Trophoblast cell (in vitro differentiated cells and primary cell): ENCODE measurements at places on chromosomes 5 and 9.
A peak's percentile ranks its signal among the peaks of the same experiment; 100 is the strongest.

DNA sequence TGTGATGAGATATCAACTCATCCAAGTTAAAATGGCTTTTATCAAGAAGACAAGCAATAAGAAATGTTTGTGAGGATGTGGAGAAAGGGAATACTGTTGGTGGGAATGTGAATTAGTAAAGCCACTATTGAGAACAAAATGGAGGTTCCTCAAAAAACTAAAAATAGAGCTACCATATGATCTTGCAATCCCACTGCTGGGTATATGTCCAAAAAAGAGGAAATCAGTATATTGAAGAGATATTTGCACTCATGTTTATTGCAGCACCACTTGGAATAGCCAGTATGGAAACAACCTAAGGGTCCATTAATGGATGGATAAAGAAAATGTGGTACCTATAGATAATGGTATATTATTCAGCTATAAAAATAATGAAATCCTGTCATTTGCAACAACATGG is 25.1 kb downstream of the PPIP5K2 start:
- H3K36me3 ChIP-seq = peaks cover 4% of the 10 kb centered on the region
- no peak overlapping the region for H3K27ac ChIP-seq
- no peaks in the 10 kb centered on the region for H3K27me3 ChIP-seq
- H3K4me3 ChIP-seq = no peak overlapping the region
- H3K4me1 ChIP-seq = no peaks in the 10 kb centered on the region

- DNase-seq = no peak
- no peaks in the 10 kb centered on the region for H3K36me3 ChIP-seq
- H3K4me3 ChIP-seq = no peak overlapping the region
- H3K27ac ChIP-seq = no peak overlapping the region
These were observed 1143.4 kb downstream of the CDH12 start for GRCh38 chr5:21709770-21710169.

- no peak overlapping the region for H3K27ac ChIP-seq
- H3K27me3 ChIP-seq = no peaks in the 10 kb centered on the region
- H3K4me1 ChIP-seq = peaks cover 10% of the 10 kb centered on the region
These were observed 30.0 kb upstream of the ADAMTS2 start for GRCh38 chr5:179375236-179375685.

DNA sequence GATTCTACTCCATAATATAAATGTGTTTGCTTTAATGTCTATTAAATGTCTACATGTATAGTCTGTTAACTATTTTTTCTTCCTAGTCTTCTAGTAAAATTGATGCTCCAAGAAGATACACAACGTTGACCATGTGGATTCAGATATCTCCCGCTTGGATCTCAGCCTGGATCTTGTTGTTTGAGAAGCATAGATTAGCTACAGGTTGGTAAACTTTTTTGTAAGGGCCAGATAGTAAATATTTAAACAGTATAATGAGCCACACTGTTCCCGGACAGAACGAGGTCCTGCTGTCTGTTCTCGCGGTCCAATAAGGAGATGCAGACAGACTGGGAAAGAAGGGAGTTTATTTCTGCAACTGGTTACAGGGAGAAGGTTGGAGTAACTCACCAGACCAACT is 86.2 kb upstream of the IL12B start:
- no peak overlapping the region for H3K4me3 ChIP-seq
- H3K27ac ChIP-seq = no peak overlapping the region
- no peaks in the 10 kb centered on the region for H3K27me3 ChIP-seq
- no peaks in the 10 kb centered on the region for H3K36me3 ChIP-seq

DNA sequence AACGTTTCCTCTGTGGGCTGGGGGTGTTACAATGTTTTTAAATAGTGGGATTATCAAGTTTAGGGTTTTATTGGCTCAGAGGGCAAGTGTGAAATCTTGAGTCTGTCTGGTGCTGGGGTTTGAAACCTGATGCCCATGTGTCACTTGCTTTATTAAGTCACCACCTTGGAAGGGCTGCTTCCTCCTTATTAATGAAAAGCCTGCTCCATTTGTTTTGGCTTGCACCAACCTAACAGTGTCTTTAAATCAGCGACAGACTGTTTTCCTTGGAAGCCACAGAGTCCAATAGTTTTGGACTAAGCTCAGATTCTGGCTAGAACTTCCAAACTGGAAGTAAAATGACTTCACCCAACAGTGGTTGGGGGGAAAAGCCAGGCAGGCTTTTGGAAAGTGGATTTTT is 10.7 kb upstream of the PALM2AKAP2 start:
- H3K27me3 ChIP-seq = no peaks in the 10 kb centered on the region
- H3K4me1 ChIP-seq = peaks cover 19% of the 10 kb centered on the region
- H3K4me3 ChIP-seq = no peak overlapping the region
- H3K36me3 ChIP-seq = no peaks in the 10 kb centered on the region

- H3K36me3 ChIP-seq = no peaks in the 10 kb centered on the region
- H3K27ac ChIP-seq = no peak overlapping the region
- peak overlapping the region; percentile 73 for H3K4me3 ChIP-seq
- H3K4me1 ChIP-seq = peaks cover 11% of the 10 kb centered on the region
- DNase-seq = no peak
- peaks cover 7% of the 10 kb centered on the region for H3K27me3 ChIP-seq
These were observed 15.9 kb upstream of the SYNPO start for GRCh38 chr5:150624334-150625163.

- DNase-seq = no peak
- no peaks in the 10 kb centered on the region for H3K27me3 ChIP-seq
- H3K4me1 ChIP-seq = peaks cover 24% of the 10 kb centered on the region
- peak overlapping the region; percentile 9 for H3K27ac ChIP-seq
These were observed 231.5 kb downstream of the FANCC start for GRCh38 chr9:95085861-95086563.

GRCh38 chr9:93099551-93100275 is 3.7 kb downstream of the CARD19 start:
- DNase-seq = no peak
- no peaks in the 10 kb centered on the region for H3K36me3 ChIP-seq
- no peaks in the 10 kb centered on the region for H3K27me3 ChIP-seq

GRCh38 chr5:76468635-76469425 is 65.7 kb downstream of the IQGAP2 start:
- no peaks in the 10 kb centered on the region for H3K27me3 ChIP-seq
- no peak overlapping the region for H3K4me3 ChIP-seq
- peak; percentile 83 for DNase-seq

- H3K27ac ChIP-seq = no peak overlapping the region
- no peaks in the 10 kb centered on the region for H3K4me1 ChIP-seq
- H3K36me3 ChIP-seq = no peaks in the 10 kb centered on the region
These were observed 97.7 kb downstream of the SLC44A1 start for GRCh38 chr9:105342147-105342505.

GRCh38 chr5:53343187-53343586 is 137.2 kb upstream of the FST start:
- H3K27me3 ChIP-seq = no peaks in the 10 kb centered on the region
- no peak overlapping the region for H3K4me3 ChIP-seq
- no peak overlapping the region for H3K27ac ChIP-seq
- no peaks in the 10 kb centered on the region for H3K4me1 ChIP-seq

GRCh38 chr5:116542619-116543018 is 32.0 kb downstream of the SEMA6A start:
- no peaks in the 10 kb centered on the region for H3K27me3 ChIP-seq
- H3K4me1 ChIP-seq = peaks cover 9% of the 10 kb centered on the region
- H3K36me3 ChIP-seq = peaks cover 4% of the 10 kb centered on the region
- H3K27ac ChIP-seq = no peak overlapping the region
- DNase-seq = no peak
- no peak overlapping the region for H3K4me3 ChIP-seq

DNA sequence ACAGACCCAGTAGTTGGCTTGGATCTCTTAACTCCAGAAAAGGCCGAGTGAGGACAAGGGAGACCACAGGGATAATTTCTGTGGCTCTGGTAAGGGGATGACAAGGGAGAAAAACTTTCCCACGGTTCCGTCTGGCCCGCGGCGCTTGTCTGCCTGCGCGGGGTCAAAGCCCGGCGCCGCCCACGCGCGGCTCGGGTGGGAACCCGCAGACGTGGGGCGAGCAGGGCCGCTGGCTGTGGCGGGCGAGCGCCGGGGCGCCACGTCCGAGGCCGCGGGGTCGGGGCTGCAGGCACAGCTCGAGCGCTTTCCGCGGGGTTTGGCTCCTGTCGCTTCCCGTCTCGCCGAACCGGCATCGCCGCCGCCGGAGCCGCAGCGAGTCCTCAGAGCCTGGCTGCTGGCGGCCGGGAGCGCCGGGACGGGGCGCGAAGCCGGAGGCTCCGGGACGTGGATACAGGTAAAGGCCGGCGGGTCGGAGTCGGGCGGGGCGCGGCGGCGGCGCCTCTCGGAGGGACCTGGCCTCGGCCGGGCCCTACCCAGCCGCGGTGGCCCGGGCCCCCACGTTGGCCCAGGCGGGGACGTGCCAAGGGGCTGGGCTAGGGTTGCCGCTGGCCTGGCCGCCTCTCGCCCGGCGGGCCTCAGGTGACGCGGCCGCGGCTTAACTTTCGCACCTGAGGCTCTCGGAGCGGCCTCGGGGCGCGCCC is at the start of gene RNF180:
RNF180 (plus strand) TSS at position 344 of the 701 bp plus-strand sequence. CDS start 34,965 bp downstream, outside the sequence.
- DNase-seq = peak; percentile 3
- peaks cover 8% of the 10 kb centered on the region for H3K27me3 ChIP-seq
- H3K4me1 ChIP-seq = no peaks in the 10 kb centered on the region
- peak within 1 kb of the TSS; percentile 84 for H3K4me3 ChIP-seq

DNA sequence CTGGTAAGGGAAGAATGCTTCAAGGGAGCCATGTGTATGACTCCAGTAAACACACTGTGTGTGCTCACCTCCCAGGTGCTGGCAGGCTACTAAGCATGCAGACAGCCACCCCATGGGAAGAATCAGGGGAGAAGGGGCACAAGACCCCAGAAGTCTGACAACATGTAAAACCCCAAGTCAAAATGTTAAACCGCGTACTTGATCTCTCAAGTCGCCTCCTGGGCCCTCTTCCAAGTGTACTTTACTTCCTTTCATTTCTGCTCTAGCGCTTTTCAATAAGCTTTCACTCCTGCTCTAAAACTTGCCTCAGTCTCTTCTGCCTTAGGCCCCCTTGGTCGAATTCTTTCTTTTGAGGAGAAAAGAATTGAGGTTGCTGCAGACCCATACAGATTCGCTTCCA is 31.3 kb downstream of the DAPK1 start:
- DNase-seq = no peak
- no peak overlapping the region for H3K27ac ChIP-seq
- H3K4me3 ChIP-seq = no peak overlapping the region
- peaks cover 4% of the 10 kb centered on the region for H3K36me3 ChIP-seq
- H3K4me1 ChIP-seq = peaks cover 14% of the 10 kb centered on the region

GRCh38 chr5:150440948-150441812 is 8.4 kb downstream of the RPS14 start:
- H3K36me3 ChIP-seq = peaks cover 33% of the 10 kb centered on the region
- H3K27me3 ChIP-seq = no peaks in the 10 kb centered on the region
- no peak overlapping the region for H3K4me3 ChIP-seq
- H3K4me1 ChIP-seq = no peaks in the 10 kb centered on the region

DNA sequence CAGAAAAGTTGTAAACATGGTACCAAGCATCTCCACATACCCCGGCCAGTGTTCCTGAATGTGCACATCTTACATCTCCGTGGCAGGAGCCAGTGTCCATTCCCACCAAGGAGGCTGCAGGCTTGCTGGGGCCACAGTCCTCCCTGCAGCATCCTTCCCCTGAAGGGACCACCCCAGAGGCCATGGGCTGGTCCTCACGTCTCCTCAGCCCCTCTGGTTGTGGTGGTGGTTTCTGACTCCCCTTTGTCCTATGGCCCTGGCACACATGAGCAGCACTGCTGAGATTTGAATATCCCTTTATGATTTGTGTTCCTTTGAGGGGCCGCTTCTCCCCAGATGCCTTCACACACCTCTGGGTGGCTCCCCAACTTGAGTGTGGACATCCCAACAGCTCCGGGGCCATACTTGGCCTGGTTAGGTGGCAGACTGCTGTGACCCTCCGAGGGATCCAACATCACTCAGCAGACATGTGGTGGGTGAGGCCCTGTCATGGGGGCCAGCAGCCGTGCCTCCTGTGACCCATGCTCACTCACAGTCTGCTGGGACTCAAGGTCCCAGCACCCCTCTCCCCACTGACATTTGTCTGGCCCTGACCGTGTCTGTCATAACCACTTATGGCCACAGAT is 14.3 kb downstream of the PHF2 start:
- DNase-seq = no peak
- no peak overlapping the region for H3K27ac ChIP-seq
- no peak overlapping the region for H3K4me3 ChIP-seq
- no peaks in the 10 kb centered on the region for H3K27me3 ChIP-seq
- H3K4me1 ChIP-seq = peaks cover 15% of the 10 kb centered on the region

DNA sequence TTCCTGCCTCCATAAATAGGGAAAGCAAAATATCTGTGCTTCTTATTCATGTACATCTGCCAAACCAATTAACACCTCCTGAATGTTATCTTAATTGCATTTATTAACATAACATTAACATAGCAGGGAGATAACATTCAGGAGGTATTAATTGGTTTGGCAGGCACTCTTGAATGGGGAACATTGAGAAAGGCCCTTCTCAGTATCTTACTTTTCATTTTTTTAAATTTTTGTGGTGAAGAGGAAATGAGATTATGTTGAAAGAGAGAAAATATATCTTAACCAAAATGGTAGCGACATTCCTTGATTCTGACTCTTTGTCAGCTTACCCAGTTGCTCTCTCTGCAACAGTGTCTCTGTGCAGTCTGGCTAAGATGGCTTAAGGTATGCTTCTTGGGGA is 100.4 kb upstream of the TLE1 start:
- H3K36me3 ChIP-seq = no peaks in the 10 kb centered on the region
- no peak overlapping the region for H3K4me3 ChIP-seq
- no peak overlapping the region for H3K27ac ChIP-seq
- no peaks in the 10 kb centered on the region for H3K4me1 ChIP-seq
- H3K27me3 ChIP-seq = no peaks in the 10 kb centered on the region

DNA sequence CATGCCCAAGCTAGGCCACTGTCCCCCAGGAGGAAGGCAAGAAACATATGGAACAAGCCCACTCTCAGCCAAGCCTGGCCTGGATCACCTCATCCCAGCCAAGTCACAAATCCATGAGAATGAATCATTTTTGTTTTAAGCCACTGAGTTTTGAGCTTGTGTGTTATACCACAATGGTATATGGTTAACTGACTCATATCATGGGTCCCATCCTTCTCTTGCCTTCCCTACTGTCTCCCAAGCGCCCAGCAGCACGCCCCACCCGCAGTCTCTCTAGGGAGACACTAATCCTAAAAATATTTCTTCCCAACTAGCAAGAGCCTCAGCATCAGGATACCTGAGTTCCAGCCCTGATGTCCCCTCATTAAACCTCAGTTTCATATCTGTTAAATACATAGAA is 248.1 kb downstream of the CDK5RAP2 start:
- no peaks in the 10 kb centered on the region for H3K4me1 ChIP-seq
- DNase-seq = no peak
- no peaks in the 10 kb centered on the region for H3K27me3 ChIP-seq
- H3K27ac ChIP-seq = no peak overlapping the region
- no peak overlapping the region for H3K4me3 ChIP-seq

DNA sequence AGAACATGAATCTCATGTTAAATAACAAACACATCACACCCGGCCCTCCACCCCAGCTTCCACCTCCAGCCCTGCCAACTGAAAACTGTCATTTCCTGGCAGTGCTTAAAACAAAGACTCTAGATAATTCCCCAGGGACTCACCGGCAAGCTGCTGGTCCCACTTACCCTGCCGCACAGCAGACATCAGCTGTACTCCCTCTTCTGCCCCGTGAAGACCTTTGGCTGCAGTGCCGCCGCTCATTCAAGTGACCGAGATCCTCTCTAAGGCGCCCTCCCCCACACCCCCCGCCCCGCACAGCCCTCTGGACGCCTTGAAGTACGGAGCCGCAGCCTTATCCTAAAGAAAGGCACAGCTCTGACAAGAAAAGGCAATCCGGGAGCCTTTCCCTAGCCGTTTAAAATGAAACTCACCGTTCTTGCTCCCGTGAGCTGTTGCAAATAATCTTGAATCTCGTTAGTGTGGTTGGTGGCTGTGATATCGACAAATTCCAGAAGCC is 434 bp downstream of the GLRX start:
- H3K36me3 ChIP-seq = no peaks in the 10 kb centered on the region
- H3K27me3 ChIP-seq = no peaks in the 10 kb centered on the region
- DNase-seq = peak; percentile 53
- peak overlapping the region; percentile 46 for H3K27ac ChIP-seq

GRCh38 chr5:68376935-68377334 is 161.4 kb downstream of the PIK3R1 start:
- H3K4me3 ChIP-seq = no peak overlapping the region
- no peaks in the 10 kb centered on the region for H3K4me1 ChIP-seq
- no peaks in the 10 kb centered on the region for H3K36me3 ChIP-seq
- no peaks in the 10 kb centered on the region for H3K27me3 ChIP-seq
- DNase-seq = no peak
